ENCODE measurements at places on chromosomes 1 and 21.

DNA sequence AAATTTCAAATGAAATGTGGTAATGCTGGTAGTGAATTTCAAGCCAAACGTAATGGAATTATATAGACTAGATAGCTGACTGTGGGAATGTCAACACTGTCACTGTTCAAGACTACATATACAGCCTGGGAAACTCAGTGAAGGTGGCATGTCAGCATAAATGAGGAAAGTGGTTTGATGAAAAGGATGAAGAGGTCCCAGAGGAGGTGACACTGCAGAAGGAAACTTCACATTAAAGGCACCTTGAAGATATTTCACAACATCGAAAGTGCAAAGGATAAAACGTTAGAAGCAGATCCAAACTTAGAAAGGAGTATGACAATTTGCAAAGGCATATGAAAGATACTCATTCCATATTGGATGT lies 25.7 kb downstream of the MAPKAPK2 start:
- DNase-seq: no peak

- no peak for DNase-seq
Measured at GRCh38 chr21:29267666-29268065, 31.1 kb upstream of the BACH1 start.

- no peak for DNase-seq
Measured at GRCh38 chr1:73803380-73803779, 394.6 kb downstream of the LRRIQ3 start.

GRCh38 chr1:240255922-240256321 lies 164.2 kb downstream of the FMN2 start:
- DNase-seq: no peak

GRCh38 chr1:10980094-10980577 lies 32.3 kb upstream of the TARDBP start:
- DNase-seq: no peak

DNA sequence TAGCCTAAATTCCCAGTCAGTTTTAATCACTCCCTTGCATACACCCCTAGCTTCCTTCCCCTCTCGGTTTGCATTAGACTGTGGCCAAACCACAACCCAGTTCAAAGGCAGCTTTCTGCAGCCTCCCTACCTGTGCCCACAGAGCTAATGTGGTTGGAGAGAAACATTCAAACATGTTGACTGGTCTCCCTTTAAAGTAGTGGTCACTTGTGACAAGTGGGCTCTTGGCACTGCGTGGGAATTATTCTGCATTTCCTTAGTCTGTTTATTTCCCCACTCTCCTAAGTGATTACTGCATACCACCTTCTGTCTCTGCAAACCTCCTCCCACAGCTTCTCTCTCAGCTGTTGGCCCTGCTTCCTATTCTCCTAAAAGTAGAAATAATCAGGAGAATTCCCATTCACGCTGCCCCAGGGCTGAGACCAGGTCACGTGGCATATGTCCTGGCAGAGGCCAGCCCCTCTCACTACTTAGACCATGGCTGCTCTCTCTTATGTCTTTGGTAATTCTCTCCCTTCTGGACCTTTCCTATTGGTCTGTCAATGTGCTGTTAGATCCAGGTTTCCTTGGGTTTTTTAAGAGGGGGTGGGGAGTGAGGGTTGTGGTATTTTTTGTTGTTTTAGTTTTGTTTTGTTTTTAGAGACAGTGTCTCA lies 38.4 kb upstream of the CD101 start:
- DNase-seq: no peak

GRCh38 chr1:19339214-19339861 lies 27.2 kb downstream of the SLC66A1 start:
- no peak for DNase-seq

GRCh38 chr1:77756052-77756754 lies 3.4 kb downstream of the USP33 start:
- no peak for DNase-seq

DNA sequence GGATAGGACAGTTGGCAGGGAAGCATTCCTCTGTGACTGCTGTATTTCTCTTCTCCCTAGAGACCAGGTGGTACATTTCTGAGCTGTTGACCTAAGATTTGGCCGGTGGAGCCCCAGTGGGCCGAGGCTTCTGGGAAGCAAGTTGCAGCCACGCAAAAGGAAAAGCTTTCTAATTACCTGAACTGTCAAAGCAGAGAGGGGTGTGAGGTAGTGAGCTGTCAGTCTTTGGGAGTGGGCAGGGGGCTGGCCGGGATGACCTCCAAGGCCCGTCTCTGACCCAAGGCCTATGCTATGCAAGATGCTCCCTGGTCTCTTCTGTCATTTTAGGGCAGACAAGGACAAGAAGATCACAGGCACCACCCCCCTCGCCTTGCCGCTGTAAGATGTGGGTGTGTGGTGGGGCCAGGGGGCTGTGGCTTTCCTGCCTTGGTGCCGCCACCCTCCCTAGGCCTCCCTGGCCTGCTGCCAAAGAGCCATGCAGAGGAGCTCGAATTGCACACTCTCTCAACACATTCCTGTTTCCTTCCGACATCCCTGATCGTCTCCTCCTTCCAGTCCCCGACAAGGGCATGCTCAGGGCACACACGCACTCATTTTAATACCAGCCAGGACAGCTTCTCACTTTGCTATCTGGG lies 7.7 kb downstream of the PADI1 start:
- no peak for DNase-seq

- DNase-seq: no peak
Measured at GRCh38 chr21:38709876-38710275, 95.9 kb upstream of the ETS2 start.

DNA sequence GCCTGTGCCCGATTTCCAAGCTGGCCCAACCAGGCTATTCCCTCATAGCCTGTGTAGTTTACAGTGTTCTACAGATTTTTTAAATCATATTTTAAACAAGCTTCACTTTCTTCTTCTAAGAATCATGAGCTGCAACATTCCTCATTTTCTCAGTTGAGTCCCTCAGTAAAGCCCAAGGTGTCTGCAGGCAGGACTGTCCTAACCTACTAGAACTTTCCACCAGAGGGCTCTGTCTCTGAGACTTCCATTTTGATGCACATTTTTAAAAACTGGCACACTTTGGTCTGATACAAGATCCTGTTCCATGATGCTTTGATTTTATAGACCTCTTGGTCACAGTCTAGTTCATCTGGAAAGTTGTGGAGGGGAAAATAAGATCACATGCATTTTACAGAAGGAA lies 21.6 kb upstream of the SLAMF6 start:
- DNase-seq: no peak

GRCh38 chr1:8097077-8097799 lies 71.1 kb upstream of the ERRFI1 start:
- DNase-seq: peak; percentile 98

DNA sequence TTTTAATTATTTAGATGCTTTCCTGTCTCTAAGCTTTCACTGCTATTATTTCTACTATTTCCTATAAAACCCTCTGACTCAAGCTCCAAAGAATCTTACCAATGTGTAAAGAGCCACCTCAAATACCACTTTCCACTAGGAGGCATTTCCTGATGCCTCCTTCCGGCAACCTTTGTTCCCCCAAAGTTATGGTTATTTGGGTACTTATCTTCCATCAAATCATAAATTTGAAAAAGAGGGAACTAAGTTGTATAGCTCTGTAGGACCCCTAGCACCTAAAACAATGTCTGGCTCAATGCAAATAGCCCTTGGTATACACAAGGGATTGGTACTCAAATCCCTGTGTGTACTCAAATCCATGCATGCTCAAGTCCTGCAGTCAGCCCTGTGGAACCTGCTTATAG lies 79.6 kb downstream of the NME7 start:
- peak; percentile 28 for DNase-seq
